ENCODE measurements at places on chromosomes 3 and 15.
A peak's percentile ranks its signal among the peaks of the same experiment; 100 is the strongest.

DNA sequence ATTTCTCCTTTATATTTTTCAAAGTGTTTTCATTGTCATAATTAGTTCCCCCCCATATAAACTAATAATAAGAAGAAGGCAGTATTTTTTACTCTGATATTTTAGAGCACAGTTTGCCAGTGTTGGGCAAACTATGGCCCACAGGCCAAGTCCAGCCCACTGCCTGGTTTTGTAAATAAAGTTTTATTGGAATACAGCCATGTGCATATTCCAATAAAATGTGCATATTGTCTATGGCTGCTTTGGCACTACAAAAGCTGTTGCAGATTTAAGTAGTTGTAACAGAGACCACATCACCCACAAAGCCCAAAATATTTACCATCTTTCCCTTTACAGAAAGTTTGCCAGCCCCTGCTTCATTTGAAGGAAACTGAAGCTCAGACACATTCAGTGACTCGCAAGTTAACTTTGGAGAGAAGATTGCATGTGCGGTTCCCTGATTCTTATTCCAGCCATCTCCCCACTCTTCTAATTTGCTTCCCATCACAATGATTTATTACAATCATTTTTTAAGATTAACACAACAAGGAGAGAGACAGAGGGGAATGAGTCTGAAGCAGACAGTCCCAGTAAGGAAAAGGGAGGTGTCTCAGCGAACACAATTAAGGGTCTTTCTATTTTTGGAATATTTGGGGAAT is 48.9 kb downstream of the RFTN1 start:
- DNase-seq: no peak

DNA sequence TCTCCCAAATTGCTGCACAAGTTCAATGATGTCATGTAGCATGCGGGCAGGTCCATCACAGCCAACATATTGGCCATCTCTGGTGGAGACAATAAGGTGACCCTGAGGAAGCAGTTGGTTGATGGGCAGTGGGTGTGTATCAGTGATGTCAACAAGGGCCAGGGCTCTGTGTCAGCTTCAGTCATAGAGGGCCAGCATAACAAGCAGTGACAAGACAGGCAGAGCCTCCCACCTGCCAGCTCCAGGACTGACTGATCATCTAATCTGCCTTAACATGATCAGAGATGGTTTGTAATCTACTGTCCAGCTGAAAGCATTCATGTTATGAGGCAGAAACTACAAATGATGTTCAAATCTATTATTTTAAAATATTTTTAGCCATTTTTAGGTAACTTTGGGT is 62.3 kb downstream of the GLB1 start:
- DNase-seq: no peak

DNA sequence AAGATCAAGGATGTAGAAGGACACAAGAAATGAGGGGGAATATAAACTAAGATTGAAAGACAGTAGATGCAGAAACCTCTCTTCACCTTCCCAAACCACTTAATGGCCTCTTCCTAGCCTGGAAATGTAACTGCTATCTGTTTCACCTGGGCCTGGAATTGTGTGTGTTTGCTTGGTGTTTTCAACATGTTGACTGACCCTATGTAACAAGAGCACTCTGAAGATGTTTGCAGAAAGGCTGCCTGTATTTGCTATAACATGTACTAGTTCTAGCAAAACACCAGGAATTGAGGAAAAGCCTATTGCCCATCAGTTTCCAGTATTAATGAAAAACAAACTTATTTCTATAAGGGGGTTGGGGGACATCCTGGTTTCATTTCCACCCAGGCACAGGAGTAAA is 248.3 kb downstream of the WDR72 start:
- DNase-seq: no peak

DNA sequence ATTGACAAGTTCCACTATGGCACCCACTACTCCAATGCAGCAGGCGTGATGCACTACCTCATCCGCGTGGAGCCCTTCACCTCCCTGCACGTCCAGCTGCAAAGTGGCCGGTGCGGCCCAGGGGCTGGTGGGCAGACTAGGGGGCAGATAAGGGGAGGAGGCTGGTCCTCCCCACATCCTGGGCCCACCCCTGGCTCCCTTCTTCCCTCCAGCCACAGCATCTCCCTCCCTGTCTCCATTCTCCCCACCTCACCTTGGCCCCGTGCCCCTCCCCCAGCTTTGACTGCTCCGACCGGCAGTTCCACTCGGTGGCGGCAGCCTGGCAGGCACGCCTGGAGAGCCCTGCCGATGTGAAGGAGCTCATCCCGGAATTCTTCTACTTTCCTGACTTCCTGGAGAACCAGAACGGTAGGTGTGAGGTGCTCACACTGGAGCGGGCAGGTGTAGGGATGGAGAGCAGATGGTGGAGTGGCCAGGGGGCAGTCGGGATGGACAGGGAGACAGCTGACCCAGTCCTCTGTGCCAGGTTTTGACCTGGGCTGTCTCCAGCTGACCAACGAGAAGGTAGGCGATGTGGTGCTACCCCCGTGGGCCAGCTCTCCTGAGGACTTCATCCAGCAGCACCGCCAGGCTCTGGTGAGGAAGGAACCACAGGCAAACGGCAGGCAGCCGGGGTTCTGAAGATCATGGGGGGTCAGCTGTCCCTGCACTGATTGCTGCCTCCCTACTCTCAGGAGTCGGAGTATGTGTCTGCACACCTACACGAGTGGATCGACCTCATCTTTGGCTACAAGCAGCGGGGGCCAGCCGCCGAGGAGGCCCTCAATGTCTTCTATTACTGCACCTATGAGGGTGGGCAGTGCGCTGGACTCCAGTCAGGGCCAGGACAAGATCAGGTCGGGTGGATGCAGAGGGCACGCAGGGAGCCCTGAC is 26.0 kb downstream of the NBEAL2 start:
- DNase-seq: no peak

GRCh38 chr3:188926741-188927511 is 244.8 kb upstream of the TPRG1 start:
- DNase-seq: no peak

GRCh38 chr3:48762816-48763215 is 45.8 kb upstream of the IP6K2 start:
- no peak for DNase-seq

GRCh38 chr3:154242766-154243165 is 81.5 kb downstream of the DHX36 start:
- DNase-seq: no peak

- no peak for DNase-seq
Measured at GRCh38 chr3:179840985-179841384, 188.1 kb downstream of the USP13 start.

GRCh38 chr3:2540115-2540514 is 441.4 kb downstream of the CNTN4 start:
- DNase-seq: no peak

- DNase-seq: no peak
Measured at GRCh38 chr3:88009066-88009465, 49.7 kb downstream of the CGGBP1 start.

DNA sequence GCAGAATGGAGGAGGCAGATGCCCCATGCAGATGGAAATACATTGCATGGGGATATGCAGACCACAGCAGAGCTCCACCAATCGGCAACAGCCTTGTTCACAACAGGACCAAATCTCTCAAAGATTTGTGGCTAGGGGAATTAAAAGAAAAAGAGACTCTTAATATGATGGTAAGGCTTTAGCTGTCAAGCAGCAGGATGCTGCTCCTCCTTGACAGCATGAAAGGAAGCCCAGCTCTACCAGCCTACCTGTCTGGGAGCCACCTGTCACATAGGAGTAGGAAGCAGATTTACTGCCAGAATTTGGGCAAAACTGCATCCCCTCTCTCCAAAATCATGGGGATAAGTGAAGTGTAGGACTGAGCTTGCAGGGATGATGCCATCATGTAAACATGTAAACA is 769.6 kb upstream of the ARPP21 start:
- no peak for DNase-seq

GRCh38 chr3:179801263-179801662 is 148.4 kb downstream of the USP13 start:
- no peak for DNase-seq

- DNase-seq: no peak
Measured at GRCh38 chr15:26143221-26143620, 280.1 kb upstream of the ATP10A start.

DNA sequence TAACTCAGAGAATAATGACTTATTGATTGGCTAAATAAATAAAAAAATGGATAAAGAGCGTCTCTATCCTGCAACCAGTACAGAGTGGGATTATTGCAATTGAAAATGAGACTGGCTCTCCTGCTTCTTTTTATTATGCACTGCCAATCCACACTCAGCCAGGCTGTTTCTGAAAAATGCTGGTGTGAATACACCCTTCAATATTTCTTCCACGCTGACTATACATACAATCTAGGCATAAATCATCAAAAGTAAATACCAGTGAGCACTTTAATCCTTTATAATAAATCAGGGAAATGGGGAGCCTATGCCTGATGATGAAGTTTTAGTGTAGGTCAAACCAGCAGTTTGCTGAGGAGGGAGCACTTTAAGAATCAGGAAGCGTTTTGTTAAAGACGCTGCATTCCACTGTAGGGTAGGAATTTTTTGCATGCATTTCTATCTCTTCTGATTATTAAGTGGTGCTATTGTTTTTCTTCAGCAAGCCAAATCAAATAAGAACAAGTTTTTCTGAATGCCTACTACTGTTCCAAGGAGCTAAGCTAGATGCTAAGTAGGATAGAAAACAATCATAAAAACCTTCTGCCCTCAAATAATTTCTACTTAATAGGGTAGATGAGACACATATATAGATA is 781.5 kb downstream of the TBL1XR1 start:
- DNase-seq: no peak

DNA sequence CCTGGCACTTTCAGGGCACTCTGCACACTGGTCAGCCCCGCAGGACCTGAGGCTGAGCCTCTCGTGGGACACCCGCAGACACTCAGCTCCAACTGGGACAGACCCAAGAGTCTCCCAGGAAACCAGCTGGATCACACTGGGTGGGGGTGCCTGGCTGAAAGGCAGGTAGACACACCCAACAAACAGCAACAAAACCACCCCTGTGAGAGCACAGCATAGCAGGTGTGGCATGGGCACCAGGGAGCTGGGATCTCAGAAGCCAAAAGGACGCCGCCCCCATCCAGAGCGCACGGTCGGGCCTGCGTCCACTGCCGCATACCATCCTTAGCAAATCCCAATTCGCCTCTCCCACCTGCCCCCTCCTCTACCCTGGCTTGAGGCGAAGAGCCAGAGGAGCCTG is 154.2 kb upstream of the LINGO1 start:
- no peak for DNase-seq

DNA sequence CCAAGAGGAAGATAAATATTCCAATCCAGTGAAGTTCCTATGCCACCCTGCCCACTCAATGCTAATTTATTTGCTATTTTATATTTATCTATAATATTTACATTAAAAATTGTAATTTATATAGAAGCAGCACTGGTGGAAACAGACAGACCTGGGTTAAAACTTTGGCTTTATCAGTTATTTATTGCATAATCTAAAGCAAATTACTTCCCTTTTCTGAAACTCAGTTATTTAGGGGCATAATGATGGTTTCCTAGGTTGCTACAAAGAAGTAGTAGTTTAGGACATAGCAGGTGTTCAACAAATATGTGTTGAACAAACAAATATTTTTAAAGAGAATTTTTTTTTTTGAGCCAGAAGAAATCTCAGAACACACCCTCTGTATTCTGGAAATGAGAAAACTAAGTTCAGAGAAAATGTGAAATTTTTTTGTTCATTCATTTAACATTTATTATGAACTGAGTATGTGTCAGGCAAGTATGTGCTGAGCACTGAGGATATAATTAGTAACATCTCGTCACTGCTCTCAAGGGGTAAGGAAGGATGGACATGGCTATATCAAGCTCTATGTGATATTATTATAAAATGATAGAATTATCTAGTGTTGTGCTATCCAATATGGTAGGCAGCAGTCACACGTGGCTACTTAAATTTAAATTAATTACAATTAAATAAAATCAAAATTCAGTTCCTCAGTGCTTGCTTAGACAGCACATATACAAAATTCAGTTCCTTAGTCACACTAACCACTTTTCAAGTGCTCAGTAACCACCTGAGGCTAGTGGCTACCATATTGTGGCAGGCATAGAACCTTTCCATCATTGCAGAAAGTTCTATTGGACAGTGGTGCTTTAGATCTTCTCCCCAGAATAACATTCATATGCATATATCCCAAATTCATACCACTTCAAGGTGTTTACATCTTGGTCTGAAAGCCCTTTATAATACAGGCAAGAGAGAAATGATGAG is 7.0 kb upstream of the UBE2Q2 start:
- DNase-seq: no peak

- DNase-seq: no peak
Measured at GRCh38 chr3:141390747-141391146, 22.4 kb downstream of the ZBTB38 start.

GRCh38 chr15:80747317-80748053 is 31.7 kb upstream of the CEMIP start:
- DNase-seq: no peak

GRCh38 chr3:42756681-42757213 is 16.3 kb downstream of the CCDC13 start:
- no peak for DNase-seq

GRCh38 chr15:99708563-99708962 is 24.7 kb downstream of the LYSMD4 start:
- DNase-seq: no peak

GRCh38 chr3:124298301-124298700 is 306.4 kb upstream of the ROPN1 start:
- DNase-seq: no peak

GRCh38 chr3:119148493-119149180 is 2.7 kb downstream of the TEX55 start:
- no peak for DNase-seq

GRCh38 chr3:111338059-111338698 is 203.8 kb upstream of the CD96 start:
- peak; percentile 45 for DNase-seq

- DNase-seq: no peak
Measured at GRCh38 chr15:35838424-35839111, 292.6 kb upstream of the DPH6 start.

DNA sequence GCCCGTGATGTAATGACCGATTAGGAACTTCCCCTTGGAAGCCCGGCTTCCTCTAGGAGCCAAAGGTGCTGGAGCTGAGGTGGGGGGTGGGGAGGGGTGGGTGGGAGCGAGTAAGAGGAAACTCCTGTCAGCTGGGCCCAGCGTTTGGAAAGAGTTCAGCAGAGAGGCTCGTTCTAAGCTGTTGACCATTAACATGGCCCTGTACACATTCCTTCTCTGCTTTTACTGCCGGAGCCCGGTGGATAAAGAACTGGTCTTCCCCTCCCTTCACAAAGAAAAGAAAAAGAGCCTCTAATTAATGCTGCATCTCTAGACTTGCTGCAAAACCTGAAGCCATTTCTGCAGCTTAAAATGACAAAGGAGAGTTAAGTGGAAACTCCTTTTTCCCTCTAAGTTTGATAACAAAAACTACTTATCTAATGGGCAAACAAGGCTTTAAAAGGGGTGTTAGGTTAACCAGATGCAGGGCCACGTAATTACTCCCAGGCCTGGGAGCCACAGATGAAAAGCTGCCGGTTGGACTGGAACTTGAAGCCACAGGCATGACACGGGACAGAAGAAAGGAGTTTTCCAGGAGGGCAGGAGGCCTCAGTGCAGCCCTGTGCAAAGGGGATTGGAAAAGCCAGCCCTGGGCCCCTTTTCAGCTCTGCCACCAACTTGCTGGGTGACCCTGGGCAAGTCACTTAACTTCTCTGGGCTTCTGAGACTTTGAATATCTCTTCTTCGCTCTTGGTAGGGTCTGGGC is 71.3 kb downstream of the SMAD6 start:
- no peak for DNase-seq
